ENCODE measurements at places on chromosomes 6 and 20.

DNA sequence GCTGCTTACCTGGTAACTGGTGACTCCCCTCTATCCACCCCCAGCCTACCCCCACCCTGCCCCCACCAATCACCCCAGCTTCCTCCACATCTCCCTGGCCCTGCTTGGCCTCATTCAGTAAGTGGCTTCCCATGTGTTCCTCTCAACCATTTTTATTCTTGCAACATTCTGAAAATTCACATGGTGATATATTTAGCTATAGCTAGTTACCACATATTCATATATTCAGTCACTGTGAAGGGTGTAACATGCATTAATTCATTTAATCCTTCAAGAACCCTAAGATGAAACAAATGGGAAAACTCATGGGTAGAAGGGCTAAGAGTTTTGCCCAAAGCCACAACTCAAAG lies 95.4 kb upstream of the CEP85L start:
- no peak for DNase-seq

DNA sequence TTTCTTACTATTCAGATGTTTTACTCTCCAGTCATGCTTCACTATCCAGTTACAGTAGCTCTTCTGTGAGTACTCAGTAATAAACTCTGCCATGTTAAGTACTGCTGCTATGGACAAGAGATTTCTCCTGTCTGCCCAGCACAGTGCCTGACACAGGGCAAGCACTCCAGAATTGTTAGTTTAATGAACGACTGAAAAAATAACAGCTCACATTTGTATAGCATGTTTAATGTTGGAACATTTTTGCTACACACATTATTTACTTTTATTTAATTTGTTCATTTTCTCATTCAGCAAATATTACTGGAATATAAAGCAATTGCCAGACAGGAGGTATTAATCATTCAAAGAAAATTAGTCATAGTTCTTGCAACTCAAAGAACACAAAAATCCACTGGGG lies 142.6 kb upstream of the HMGN3 start:
- DNase-seq = no peak

GRCh38 chr6:113009682-113010081 lies 662.6 kb downstream of the RFPL4B start:
- DNase-seq = no peak

- no peak for DNase-seq
Measured at GRCh38 chr6:33248643-33248931, 23.1 kb downstream of the VPS52 start.

GRCh38 chr6:101015541-101015940 lies 134.4 kb upstream of the ASCC3 start:
- DNase-seq = no peak

DNA sequence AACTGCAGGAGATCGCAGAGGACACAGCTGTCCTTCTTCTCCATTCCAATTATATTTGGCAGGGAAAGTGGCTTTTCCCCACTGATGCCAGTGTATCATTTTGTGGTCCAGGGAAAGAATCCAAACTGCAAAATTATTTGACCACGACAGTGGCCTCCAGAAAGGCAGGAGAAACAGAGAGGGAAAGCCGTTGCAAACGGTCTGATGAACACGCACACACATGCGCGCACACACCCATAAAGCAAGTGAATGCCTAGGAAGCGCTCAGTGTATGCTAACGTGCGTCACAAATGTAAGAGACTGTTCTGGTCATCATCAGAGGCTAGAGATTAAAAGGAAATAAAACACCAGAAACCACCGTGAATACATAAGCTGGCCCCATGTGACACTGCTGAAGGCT lies 54.0 kb downstream of the NPEPL1 start:
- no peak for DNase-seq

DNA sequence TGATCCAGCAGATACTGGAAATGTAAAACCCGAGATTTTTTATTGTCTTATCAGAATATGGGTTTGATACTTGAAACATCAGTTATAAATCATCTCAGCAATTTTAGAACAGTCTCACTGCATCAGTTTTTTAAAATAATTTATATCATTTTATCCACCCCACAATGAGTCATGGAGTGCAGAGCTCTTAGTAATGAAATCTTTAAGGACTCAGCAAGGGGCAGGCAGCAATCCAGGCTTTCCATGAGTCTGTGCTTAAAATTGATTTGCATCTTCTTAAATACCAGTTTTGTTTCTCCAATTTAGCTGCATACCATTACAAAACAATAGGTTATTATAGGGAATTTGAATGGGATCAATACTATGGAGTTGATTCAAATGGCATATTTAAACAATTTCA lies 832.3 kb downstream of the C6orf118 start:
- DNase-seq = no peak

Measured in NCI-H1105 (cell line).